Mononuclear cell (primary cell): ENCODE measurements at places on chromosomes 5 and 9. TPM values are rescaled to one million over a fixed set of nuclear protein-coding genes. Genes with fewer than 3 reads are reported as not detected.

The CXCL14 gene
- not detected for total RNA-seq

The ADAMTSL2 gene
- 0.10 TPM for total RNA-seq

The SLCO6A1 gene
- total RNA-seq, result not detected

The DMRTA1 gene
- under 0.01 TPM for total RNA-seq

The ADCY2 gene
- under 0.01 TPM for total RNA-seq

The PCDHGA6 gene
- total RNA-seq, result 0.10 TPM

The PCAT7 gene
- not detected for total RNA-seq

The RGS7BP gene
- total RNA-seq, result not detected

The PIP5K1B gene
- total RNA-seq, result 1.5 TPM

The ITGA1 gene
- 0.84 TPM for total RNA-seq

The BARHL1 gene
- total RNA-seq, result not detected

The NMUR2 gene
- total RNA-seq, result not detected

The VLDLR gene
- total RNA-seq, result 0.31 TPM

The C5orf52 gene
- not detected for total RNA-seq

The WHRN gene
- total RNA-seq, result 4.7 TPM

The HSPB3 gene
- 0.31 TPM for total RNA-seq

The TTC23L gene
- total RNA-seq, result 0.10 TPM

The TMEM161B gene
- total RNA-seq, result 24.8 TPM

The ADGRV1 gene
- total RNA-seq, result 0.94 TPM

The CCNJL gene
- total RNA-seq, result 0.94 TPM

The TERT gene
- total RNA-seq, result under 0.01 TPM

The TSSK1B gene
- 0.10 TPM for total RNA-seq

The TEX48 gene
- total RNA-seq, result not detected

The FOXD4L6 gene
- total RNA-seq, result not detected

The LRRC19 gene
- not detected for total RNA-seq

The AFAP1L1 gene
- total RNA-seq, result under 0.01 TPM

The PDE8B gene
- 0.21 TPM for total RNA-seq

The GHR gene
- total RNA-seq, result not detected

The ANKRD18A gene
- 2.0 TPM for total RNA-seq

The PLPPR1 gene
- total RNA-seq, result not detected

The CYLC2 gene
- total RNA-seq, result not detected

The DOK3 gene
- total RNA-seq, result 38.6 TPM

The CFAP90 gene
- not detected for total RNA-seq

The FAM221B gene
- not detected for total RNA-seq

The TSTD2 gene
- total RNA-seq, result 10.5 TPM

The CCDC183 gene
- 1.7 TPM for total RNA-seq
